Fibroblast of skin of right biceps (primary cell): ENCODE measurements at places on chromosomes 12 and 14.

- no peak for DNase-seq
These were observed 63.9 kb downstream of the IPO8 start for GRCh38 chr12:30631740-30632139.

DNA sequence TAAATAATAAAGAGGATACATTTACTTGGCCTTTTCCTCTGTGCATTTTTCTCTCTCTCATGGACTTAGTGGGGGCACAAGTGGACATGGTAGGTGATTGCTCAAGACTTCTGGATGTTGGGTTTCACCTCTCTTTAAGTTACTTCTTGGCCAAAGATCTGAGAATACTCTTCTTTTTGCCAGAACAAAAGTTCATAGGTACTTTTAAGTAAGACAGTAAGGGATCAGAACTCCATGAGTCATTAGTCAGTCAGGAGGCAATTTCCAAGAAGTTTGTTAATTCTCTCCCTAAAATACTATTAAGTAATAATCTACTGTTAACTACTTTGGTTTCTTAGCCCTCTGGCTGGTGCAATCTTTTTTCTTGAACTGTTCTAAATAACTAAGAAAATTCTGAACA is 84.2 kb downstream of the GRIP1 start:
- peak; percentile 24 for DNase-seq

GRCh38 chr12:8664228-8664913 is 1.7 kb upstream of the MFAP5 start:
- DNase-seq, result no peak

DNA sequence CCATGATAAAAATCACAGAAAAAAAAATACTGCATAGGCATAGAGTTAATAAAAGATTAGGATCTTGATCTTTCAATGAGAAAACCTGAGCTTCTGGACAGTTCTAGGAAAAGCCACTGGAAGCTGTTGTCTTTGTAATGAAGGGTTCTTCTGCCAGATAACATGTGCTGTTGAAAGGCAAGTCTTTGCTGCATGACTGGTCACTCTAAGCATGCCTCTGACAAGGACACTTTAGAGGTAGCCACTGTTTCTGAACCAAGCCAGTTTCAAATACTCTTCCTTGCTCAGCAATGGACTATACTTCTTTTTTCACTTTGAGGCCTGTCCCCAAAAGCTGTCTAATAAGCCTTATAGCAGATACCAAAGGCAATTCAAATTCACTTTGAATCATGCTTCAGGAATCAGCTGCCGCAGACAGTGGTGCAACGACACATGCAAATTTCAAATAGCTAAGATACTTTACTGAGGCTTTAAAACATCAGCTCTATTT is 70.2 kb downstream of the BTG1 start:
- DNase-seq, result peak; percentile 92
